ENCODE measurements at places on chromosomes 7 and 10. TPM values are rescaled to one million over a fixed set of nuclear protein-coding genes. Genes with fewer than 3 reads are reported as not detected.

- DNase-seq = no peak
Observed at GRCh38 chr10:72426986-72427385, 72.3 kb upstream of the DNAJB12 start.

DNA sequence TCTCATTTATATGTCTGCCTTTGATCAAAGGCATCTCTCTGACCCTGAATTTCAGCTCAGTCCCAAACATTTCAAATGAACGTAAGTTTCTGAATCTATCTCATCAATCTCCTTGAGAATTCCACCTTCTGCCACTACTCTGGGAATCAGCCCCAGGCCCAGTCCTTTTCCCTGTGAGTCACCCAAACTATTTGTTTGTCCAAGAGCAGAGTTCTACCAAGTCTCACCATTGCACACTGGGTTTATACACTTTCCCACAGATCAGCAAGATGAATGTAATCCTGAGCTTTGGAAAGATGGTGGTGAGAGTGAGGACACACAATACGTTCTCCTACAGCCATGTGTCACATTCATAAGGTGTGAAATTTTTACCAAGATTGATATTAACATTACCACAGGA lies 251.3 kb upstream of the VWC2 start:
- no peak for DNase-seq

- DNase-seq = no peak
Observed at GRCh38 chr10:88538048-88538447, 45.1 kb downstream of the RNLS start.

DNA sequence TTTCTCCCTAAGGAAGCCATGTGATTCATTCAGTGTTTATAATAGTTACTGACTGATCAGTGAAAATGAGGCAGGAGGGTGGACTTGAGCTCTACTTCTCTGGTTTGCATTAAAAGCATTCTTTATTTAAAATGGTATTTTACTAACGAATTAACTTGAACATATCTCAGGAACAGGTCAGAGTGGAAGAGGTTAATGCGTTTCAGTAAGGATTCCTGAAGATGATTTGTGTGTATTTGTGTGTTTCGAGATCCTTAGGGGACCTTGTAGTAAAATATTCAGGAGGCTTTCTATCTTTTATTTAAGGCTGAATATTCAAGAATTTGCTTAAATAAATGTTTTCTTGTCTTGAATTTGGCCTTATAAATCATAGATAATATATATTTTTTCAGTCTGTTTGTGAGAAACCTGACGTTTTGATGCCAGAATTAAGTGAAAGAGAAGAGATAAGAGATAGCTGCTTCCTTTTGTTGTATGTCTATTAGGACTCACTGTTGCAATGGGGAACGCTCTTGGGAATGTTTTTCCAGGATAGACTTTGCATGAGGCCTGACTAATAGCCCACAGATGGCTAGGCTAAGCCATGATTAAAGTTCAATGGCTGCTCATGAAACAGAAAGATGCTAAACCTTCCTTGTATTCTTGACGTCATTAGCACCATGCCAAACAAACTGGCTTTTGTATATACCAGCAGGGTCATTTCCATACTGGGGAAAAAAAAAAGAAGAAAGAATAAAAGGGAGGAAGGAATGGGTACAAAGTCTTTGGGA lies 93.8 kb upstream of the MTPN start:
- no peak for DNase-seq

FGL2 gene
- total RNA-seq = 7.0 TPM
